ENCODE measurements at places on chromosomes 12 and 14.

DNA sequence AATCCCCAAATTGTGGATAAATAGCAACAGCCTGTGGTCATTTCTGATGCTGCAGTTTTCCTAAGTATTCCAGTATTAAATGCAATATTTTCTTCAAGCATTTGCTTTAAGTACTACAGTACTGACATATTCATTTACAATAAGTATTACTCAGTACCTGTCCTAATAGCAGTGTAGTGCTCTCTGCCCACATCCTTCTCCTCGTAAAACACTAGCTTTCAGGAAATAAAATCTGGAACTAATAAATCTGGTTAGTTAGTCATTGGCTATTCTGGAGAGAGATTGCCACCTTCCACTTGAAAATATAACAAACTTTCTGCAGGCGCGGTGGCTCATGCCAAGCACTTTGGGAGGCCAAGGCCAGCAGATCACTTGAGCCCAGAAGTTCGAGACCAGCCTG, 441.5 kb downstream of the PRKD1 start:
- DNase-seq, result no peak

- no peak for DNase-seq
These were observed 2.4 kb upstream of the CLEC1B start for GRCh38 chr12:10001171-10001776.

GRCh38 chr14:100671386-100671901, 55.2 kb upstream of the DLK1 start:
- no peak for DNase-seq

DNA sequence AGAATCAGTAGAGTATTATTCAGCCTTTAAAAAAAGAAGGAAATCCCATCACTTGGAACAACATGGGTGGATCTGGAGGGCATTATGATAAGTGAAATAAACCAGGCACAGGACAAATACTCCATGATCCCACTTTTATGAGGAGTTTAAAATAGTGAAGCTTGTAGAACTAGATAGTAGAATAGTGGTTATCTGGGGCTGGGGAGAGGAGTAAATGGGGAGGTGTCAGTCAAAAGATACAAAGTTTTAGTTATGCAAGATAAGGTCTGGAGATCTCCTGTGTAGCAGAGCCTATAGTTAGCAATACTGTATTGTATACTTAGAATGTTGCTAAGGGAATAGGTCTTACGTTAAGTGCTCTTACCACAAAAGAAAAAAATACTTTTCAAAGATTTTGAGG, 64.9 kb downstream of the RIC8B start:
- DNase-seq, result no peak

- no peak for DNase-seq
These were observed 75.6 kb downstream of the ESR2 start for GRCh38 chr14:64218344-64219240.

DNA sequence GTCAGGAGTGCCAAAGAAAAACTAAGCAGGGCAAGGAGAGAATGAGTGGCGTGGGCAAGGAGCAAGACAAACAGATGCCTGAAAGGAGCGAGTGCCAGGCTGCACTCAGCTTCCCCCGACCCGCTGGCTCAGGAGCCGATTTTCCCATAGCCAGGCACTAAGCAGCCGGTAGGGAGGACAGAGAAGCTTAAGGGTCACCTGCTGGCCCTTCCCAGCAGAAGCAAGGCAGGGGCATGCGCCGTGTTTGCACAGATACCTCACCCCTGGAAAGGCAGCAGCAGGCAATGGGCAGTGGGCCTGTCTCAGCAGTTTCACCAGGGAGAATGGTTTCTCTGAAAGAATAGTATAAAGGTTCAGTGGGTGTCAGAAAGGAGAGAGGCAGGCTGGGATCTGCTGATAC, 104.9 kb upstream of the FKBP4 start:
- DNase-seq, result no peak

GRCh38 chr14:106230071-106230470, 703.7 kb downstream of the TMEM121 start:
- DNase-seq, result no peak

DNA sequence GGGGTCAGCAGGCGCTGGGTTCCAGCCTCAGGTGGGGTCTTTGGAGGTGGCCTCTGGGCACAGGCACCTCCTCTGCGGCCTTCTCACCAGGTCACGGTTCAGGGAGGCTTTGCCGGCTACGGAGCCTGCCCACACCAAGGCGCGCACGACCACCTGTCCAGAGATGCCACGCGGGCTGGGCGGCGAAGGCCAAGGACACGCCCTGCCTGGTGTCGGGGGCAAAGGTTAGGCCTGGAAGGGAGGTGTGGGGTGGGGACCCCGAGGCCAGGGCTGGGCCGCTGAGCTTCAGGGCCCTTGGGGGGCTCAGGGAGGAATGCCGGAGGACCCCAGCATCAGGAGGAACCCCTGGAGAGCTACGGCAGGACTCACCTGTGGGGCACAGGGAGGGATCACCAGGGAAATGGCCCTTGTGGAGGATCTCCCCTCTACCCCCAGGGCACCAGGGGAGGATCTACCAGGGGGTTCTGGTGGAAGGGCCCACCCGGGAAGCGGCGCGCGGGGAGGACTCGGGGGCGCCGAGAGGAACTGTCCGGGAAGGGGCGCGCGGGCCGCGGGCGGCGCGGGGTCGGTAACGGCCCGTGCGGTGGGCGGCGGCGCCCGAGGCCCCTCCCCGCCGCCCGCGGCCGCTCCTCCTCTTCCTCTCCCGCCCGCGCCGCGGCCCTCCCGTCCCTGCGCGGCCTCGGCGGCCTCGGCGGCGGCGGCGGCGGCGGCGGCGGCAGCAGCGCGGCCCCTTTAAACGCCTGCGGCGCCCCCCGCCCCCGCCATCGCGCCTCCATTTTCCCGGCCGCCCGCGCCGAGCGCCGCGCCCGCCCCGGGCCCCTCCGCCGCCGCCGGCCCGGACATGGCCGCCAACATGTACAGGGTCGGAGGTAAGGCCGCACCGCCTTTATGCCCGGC, at the start of gene MTA1:
TSS of gene MTA1 (plus strand) at position 633 of the 897 bp plus-strand sequence. CDS start at position 842, 209 bp downstream.
- no peak for DNase-seq

- no peak for DNase-seq
These were observed 434.3 kb upstream of the STXBP6 start for GRCh38 chr14:25484235-25484634.

GRCh38 chr14:62189698-62190097, 427.5 kb downstream of the SNAPC1 start:
- DNase-seq, result no peak

- no peak for DNase-seq
These were observed 80.0 kb downstream of the LGMN start for GRCh38 chr14:92668276-92668973.

DNA sequence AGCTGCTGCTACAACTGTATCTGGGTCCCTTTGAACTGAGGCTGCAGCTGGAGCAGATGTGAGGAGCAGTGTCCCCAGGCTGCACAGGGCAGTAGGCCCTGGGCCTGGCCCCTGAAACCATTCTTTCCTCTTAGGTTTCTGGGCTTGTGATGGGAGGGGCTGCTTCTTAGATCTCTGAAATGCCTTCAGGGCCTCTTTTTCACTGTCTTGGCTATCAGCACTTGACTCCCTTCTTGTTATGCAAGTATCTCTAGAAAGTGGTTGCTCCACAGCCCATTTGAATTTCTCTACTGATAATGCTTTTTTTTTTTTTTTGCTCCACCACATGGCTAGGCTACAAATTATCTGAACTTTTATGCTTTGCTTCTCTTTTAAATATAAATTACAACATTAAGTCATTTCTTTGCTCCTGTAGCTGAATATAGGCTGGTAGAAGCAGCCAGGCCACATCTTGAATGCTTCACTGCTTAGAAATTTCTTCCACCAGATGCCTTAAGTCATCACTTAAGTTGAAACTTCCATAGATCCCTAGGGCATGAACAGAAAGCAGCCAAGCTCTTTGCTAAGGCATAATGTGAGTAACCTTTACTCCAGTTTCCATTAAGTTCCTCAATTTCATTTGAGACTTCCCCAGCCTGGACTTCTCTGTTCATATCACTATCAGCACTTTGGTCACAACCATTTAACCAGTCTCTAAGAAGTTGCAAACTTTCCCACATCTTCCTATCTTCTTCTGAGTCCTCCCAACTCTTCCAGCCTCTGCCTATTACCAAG, 41.1 kb downstream of the ACSM4 start:
- no peak for DNase-seq

DNA sequence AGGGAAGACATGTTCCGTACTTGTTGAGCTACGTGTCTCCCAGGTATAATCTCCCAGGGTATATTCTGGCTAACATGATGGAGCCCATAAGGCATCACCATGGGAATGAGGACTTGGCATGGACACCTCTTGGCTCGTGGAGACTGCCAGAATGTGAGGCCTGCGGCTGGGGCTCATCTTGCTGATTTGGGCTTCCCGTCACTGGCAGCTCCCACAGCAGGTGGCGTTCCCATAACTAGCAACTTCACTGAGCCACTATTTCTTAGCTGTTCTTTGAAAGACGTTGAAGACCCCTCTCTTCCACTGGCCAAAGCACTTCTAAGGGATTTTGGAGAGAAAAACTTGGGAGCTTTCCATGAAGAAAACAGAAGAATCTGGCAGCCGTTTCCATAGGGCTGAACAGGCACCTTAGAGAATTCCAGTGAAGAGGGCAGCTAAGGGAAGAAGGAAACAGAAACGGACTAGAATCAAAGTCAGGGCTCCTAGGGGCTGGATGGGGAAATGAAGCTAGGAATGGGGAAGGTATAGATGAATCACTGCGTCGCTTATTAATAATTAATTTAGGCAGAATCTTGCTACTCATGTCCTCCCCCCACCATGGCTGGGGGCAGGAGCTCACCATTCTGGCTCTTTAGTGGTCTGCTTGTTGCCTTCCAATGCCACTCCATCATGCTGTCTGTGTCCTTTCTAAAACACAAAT, 39.7 kb upstream of the FOS start:
- no peak for DNase-seq

GRCh38 chr12:80938397-80938796, 663 bp upstream of the LIN7A start:
- DNase-seq, result no peak

GRCh38 chr14:90536092-90536491, 139.3 kb downstream of the CALM1 start:
- no peak for DNase-seq

DNA sequence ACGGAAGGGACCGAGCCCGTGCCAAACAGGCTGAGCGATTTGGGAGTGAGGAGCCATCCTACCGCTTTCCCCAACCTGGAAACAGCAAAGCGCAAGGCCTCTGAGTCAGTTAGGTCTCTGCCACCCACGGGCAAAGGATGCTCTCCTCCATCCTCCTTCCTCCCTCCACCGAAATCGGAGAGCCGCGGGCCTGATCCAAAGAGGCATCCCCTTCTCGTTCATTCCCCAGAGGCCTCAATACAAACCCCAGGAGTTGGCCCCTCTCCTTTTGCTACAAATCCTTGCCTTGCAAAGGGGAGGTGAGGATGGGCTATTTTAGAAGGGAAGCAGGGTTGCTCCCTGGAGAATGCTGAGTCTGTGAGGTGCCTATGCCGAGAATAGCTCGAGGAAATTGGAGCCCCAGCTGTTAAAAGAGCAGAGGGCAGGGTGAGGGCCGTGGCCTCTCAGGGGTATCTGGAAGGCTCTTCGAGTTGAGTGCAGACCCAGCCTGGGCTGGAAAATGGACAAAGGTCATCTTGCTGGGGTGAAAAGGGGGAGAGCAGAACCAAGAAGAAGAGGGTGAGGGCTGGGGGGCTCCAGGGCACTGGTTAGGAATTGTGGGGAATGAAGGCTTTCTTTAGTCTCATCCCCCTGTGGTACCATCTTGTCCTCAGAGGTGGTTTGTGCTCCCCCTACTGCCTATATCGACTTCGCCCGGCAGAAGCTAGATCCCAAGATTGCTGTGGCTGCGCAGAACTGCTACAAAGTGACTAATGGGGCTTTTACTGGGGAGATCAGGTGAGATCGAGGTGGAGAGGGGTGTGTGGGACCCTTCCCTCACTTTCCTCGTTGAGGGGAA, 1.1 kb downstream of the TPI1 start:
- no peak for DNase-seq

GRCh38 chr12:13241833-13242488, 45.4 kb downstream of the EMP1 start:
- no peak for DNase-seq

- no peak for DNase-seq
These were observed 12.7 kb upstream of the OAS2 start for GRCh38 chr12:112965643-112966042.

GRCh38 chr12:129911428-129912049, 7.7 kb upstream of the TMEM132D start:
- no peak for DNase-seq

DNA sequence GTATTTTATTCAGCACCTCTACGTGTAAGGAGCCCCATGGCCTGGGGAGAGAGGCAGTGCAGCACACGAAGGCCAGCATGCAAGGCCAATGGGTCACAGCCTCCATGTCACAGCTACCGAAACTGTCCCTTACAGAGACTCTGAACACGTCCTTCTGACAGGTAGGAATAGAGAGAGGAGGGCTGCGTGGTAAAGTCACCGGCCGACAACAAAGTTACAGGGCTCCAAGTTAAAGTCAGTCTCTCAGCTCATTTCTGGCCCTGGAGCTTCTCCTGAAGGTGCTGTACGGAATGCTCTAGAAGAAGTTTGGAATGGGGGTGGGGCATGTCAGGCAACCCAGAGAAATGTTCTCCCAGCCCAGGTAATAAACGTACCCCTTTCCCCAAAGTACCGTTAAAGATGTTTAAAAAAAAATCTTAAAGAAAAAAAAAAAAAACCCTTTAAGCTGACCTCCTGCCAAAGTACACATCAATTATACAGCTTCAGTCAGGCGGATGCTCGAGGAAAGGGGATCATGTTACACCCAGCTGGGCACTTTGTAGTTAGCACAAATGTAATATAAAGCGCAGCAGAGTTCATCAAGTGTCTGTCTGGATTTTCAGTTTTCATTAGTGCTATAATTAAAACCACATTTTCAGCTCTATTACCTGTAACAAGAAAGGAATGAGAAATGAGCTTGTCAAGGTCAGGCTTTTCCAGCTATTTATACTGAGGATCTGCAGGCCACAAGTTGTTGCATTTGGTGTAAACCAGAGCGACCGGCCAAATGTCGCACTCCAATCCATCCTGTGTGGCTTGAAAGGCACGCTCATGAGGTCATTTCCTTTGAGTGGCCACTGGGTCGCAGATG, 53.3 kb upstream of the CDKN3 start:
- no peak for DNase-seq

DNA sequence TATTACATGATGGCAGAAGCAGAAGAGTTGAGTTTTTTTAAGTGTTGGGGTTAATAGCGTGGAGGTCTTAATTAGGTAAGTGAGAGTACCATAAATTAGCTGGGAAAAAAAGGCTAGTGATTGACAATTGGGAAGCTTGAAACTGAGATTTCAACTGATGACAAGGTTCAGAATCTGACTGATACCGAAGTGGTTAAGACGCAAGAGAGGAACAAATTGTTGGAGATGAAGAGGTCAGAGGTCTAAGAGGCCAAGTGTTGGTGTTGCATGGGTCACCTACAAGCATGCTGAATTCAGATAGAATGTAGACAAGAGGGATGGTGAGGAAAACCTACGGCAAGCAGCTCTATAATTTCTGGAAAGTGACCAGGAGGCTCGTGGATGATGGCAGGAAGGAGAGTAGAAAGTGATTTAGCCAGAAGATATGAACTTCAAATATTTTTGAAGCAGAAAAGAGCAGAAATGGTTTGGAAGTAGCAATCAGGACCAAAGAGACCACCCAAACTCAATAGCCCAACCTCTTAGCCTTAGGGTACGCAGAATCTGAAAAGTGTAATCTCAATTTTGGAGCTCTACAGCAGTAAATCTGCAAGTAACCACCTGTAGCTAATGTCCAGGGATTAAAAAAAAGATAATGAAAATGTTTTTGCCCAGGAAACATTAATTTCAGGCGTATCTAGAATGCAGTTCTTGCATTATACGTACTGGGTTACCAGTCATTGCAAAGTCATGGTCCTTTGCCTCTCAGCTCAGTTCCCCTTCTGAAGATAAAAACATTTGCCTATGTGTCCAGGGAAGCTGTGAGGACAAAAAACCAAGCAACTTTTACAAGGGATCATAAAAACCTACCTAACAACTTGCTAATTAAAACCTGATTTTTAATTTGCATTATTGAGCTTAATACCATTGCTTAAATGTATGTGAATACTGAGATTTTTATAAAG, 1.7 kb upstream of the TMPO start:
- DNase-seq, result no peak
